A549 treated with GW870086 at 1 μM for 4 hours (cell line): ENCODE measurements at places on chromosomes 12 and 14. TPM values are rescaled to one million over a fixed set of nuclear protein-coding genes. Genes with fewer than 3 reads are reported as not detected.

Gene SPATA7
- 3.5 to 4.4 TPM (median 3.9 TPM) in 5 replicates for total RNA-seq

Gene GLIPR1L1
- total RNA-seq: not detected in 5 replicates

Gene CD163L1
- 0.17 to 0.74 TPM (median 0.33 TPM) in 5 replicates for total RNA-seq

Gene SLC22A17
- 6.3 to 7.7 TPM (median 6.6 TPM) in 5 replicates for total RNA-seq
